ENCODE measurements at places on chromosomes 1 and 21.

DNA sequence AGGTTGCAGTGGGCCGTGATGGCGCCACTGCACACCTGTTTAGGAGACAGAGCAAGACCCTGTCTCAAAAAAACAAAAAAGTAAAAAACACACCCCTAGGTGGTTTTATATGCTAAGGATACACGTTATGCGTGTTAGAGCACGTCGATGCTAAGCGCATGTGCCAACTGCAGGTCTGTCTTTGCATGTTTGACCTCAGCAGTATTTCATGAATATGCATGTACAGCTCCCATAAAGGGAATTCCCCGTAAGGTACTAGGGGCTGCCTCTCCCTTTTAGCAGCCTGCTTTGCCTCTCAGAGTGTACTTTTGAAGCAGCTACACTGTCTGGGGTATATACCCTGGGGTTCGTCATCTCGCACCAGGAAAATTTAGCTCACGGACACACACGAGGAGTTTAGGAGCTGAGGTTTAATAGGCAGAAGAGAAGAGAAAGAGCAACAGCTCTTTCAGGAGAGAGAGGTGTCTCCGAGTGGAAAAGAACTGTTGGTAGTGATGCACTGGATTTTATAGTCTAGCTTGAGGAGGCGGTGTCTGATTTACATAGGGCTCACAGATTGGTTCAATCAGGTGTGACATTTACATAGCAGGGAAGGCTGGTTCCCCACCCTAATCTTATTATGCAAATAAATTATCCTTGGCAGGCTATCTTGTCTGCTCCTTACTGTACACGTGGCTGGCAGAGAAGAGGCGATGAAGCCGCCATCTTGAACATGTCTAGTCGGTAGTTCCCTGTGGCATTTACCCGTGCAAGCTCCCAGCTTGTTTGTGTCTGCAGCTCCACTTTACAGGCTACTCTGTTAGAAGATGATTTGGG is 4.2 kb upstream of the OTUD3 start:
- H3K4me3 ChIP-seq: no peak overlapping the region
- DNase-seq: no peak

DNA sequence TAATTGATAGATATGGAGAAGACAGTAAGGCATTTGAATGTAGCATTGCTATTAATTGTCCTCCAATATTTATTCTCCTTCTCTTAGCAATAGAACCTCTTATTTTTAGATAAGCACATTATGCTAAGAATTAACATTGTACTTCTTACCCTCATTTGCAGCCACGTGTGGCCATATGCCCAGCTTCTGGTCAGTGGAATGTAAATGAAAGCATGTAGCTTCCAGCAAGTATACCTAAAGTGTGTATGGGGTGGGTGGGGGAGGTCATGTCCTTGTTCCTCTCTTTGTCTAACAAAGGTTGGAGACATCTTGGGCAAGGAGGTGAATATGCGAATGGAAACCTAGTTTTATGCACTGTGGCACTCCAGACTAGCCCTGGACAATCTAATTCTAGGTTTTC is 133.6 kb upstream of the HMCN1 start:
- DNase-seq: no peak
- no peak overlapping the region for H3K27ac ChIP-seq

DNA sequence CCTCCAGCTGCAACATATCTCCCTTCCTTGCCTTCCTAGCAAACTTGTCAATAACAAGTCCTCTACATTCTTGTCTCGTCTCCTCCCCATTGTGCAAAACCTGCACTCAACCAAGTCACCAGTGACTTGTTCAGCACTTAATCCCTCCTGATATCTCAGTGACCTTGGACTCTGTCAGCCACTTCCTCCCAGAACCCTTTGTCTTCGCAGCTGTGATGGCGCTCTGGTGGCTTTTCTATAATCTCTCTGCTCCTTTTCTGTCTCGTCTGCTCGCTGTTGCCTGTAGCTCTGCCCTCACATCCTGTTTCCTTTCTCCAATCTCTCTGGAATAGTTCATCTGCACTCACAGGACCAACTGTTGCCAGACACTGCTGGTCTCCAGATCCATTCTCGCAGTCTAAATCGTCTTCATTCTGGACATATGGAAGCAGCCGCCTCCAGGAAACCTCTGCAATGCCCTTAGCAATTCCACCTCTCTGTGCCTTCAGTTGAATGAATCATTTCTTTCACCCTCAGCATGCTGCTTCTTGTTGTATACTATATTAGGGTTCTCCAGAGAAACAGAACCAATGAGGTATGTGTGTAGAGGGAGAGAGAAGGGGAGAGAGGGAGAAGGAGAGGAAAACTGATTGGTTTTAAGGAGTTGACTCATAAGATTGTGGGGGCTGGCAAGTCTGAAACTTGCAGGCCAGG is 17.4 kb upstream of the IFNAR2 start:
- no peak for DNase-seq
- no peak overlapping the region for H3K27ac ChIP-seq
- no peak overlapping the region for H3K4me3 ChIP-seq
- peaks cover 8% of the 10 kb centered on the region for H3K4me1 ChIP-seq

DNA sequence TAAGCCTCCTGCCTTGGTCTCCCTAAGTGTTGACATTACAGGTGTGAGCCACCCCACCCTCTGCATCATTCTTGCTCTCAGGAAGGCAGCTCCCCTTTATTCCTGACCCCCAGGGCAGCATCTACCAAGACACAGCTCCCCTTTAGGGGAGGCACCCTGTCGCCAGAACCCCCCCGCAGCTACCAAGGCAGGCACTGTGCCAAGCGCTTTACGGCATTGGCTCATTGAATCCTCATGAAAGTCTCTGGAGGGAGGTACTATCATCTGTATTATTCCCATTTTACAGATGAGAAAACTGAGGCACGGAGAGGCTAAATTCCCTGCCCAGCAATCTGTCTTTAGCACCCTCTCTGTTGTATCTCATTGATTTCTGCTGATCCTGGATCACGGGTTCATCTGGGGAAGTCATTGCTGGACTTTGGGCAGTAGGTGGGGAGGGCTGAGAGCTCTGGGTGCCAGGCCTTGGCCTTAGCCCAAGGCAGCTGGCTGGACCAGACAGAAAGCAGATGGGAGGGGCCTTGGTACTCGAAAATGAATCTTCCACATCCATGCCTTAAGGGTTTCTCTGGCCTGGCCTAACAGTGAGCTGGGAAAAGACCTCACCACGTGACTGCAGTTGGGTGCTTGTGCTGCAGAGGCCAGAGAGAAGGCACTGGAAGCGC is 5.9 kb downstream of the PLOD1 start:
- no peak overlapping the region for H3K27ac ChIP-seq
- H3K27me3 ChIP-seq: no peaks in the 10 kb centered on the region
- peaks cover 5% of the 10 kb centered on the region for H3K4me1 ChIP-seq
- no peak overlapping the region for H3K4me3 ChIP-seq
- peak; percentile 38 for DNase-seq

DNA sequence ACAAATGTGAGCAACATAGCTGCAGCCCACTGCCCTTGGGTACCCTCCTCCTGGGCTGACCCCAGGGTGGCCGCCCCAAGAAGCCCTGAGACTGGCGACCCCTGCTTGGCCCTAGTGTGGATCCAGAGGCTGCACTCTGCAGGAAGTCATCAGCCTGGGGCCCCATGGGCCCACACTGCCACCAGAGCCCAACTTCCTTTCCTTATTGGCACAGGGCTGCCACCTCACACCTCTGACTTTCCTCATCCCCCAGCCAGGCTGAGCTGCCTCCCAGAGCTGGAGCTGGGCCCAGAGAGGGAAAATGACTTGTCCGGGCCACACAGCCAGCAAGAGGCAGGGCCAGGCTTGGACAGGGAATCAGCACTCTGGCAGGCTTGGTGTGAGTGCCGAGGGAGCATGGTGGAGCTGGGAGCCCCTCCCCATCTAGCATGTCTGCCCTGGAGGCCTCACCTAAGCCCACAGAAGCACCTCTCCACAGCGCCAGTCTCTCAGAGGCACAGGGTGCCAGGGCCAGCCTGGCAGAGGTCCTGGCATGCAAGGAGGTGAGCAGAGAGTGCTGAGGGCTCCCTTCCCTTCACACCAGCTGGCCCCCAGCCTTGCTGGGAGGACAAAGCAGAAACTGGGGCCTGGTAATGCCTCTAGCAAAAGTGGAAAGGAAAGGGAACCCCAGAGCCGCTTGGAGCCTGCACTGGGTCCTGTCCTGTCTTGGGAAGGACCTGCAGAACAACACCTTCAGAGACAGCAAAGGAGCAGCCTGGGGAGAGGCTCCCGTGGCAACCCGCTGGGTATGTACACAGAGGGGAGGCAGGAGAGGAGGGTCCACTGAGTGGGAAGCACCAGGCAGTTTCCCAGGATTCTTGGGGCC is 3.2 kb downstream of the RAP1GAP start:
- peak overlapping the region; percentile 22 for H3K27ac ChIP-seq
- no peak for DNase-seq
- no peaks in the 10 kb centered on the region for H3K27me3 ChIP-seq

All from adrenal gland (tissue), 19 donors.